SJSA1 (cell line): ENCODE measurements at places on chromosomes 3 and 15. TPM values are rescaled to one million over a fixed set of nuclear protein-coding genes. Genes with fewer than 3 reads are reported as not detected.

C3orf49 gene
- total RNA-seq = not detected in 2 replicates

CHRNA5 gene
- total RNA-seq = 4.1 and 4.6 TPM in 2 replicates

COLQ gene
- total RNA-seq = 0.29 TPM in 1 of 2 replicates, not detected in the other

SLC22A14 gene
- total RNA-seq = not detected in 2 replicates

GRCh38 chr15:98382139-98382538 lies 266.2 kb upstream of the IGF1R start:
- H3K4me3 ChIP-seq = no peak overlapping the region
- DNase-seq = no peak
- H3K27me3 ChIP-seq = no peaks in the 10 kb centered on the region
- H3K27ac ChIP-seq = no peak overlapping the region
- no peaks in the 10 kb centered on the region for H3K36me3 ChIP-seq
- no peaks in the 10 kb centered on the region for H3K4me1 ChIP-seq

DNA sequence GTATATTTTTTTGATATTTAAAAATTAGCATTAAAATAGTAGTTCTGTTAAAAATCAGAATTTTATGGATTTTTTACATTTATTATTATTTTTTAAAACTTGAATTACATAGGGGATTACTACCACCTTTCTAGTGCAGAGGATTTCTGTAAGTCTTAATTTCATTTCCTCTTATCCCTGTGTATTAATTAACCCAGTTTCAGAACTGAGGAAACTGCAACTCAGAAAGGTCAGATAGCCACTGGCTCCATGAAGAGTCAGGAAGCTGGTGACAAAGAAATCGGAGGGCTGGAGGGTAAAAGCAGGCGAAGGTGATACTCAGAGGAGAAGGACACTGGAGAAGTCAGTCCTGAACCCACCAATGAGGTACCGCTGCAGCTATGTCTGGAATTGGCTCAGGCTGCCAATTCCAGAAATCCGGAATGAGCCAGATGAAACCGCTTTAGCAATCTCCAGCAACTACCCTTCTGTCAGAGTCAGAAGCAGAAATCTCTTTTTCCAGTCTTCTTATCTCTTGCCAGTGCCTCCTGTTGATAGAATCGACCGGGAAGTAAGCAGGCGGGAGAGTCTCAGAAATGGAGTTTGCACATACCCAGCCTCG lies 308.5 kb downstream of the SV2B start:
- H3K27ac ChIP-seq = no peak overlapping the region
- no peak for DNase-seq
- H3K4me3 ChIP-seq = no peak overlapping the region
- 0 out of 2 replicates have a peak, but pooled peaks cover 3% of the 10 kb centered on the region for H3K4me1 ChIP-seq
- H3K36me3 ChIP-seq = no peaks in the 10 kb centered on the region
- no peaks in the 10 kb centered on the region for H3K27me3 ChIP-seq

- no peaks in the 10 kb centered on the region for H3K36me3 ChIP-seq
- no peak overlapping the region for H3K4me3 ChIP-seq
- DNase-seq = no peak
- no peak overlapping the region for H3K27ac ChIP-seq
- no peaks in the 10 kb centered on the region for H3K4me1 ChIP-seq
- no peaks in the 10 kb centered on the region for H3K27me3 ChIP-seq
These were observed 75.5 kb downstream of the DCLK3 start for GRCh38 chr3:36688815-36689214.

- no peaks in the 10 kb centered on the region for H3K4me1 ChIP-seq
- no peak for DNase-seq
- no peak overlapping the region for H3K27ac ChIP-seq
- H3K27me3 ChIP-seq = no peaks in the 10 kb centered on the region
These were observed 676.5 kb upstream of the CFAP20DC start for GRCh38 chr3:59726279-59726678.

GRCh38 chr3:129893581-129894070 lies at the start of gene TMCC1:
Gene TMCC1 (minus strand): TSS chr3:129893711.
- peak within 1 kb of the TSS; percentile 78 for H3K27ac ChIP-seq
- H3K4me3 ChIP-seq = peak within 1 kb of the TSS; percentile 94
- no peaks in the 10 kb centered on the region for H3K27me3 ChIP-seq
- peaks cover 6% of the 10 kb centered on the region for H3K36me3 ChIP-seq
- DNase-seq = peak; percentile 77
- peaks cover 32% of the 10 kb centered on the region for H3K4me1 ChIP-seq

- no peaks in the 10 kb centered on the region for H3K36me3 ChIP-seq
- no peaks in the 10 kb centered on the region for H3K27me3 ChIP-seq
- DNase-seq = no peak
- H3K4me3 ChIP-seq = no peak overlapping the region
- H3K27ac ChIP-seq = no peak overlapping the region
These were observed 240.2 kb upstream of the IL12A start for GRCh38 chr3:159748425-159748824.

DNA sequence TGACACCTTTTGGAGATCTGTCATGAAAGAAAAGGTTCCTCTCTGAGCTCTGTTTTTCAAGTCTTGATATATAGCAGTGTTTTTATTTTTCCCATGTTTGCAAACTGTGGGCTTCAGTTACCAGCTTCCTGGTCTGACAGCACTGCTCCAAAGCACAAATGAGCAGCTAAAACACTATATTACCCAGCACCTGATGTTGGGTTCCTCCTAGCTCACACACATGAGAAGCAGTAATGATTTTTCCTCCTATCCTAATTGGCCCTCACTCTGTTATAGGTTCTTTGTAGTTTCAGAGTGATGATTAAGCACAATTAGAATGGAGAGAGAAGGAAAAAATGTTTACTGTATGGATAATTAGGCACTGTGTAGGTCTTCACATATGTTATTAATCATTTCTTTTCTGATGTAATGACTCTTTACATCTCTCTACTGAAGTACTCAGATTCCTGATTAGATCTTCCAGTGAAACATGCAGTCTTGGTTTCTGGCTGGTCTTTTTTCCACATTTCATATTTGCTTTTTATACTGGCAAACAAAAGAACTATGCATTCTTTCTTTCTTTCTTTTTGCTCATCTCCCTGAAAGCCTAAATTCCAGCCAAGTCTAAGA lies 939.7 kb downstream of the NSUN3 start:
- no peaks in the 10 kb centered on the region for H3K4me1 ChIP-seq
- no peaks in the 10 kb centered on the region for H3K27me3 ChIP-seq
- no peak for DNase-seq

GRCh38 chr3:71780430-71780829 lies 4.5 kb downstream of the PROK2 start:
- no peak overlapping the region for H3K4me3 ChIP-seq
- H3K4me1 ChIP-seq = peaks cover 6% of the 10 kb centered on the region; the same call in 1 of the 2 replicates
- peaks cover 39% of the 10 kb centered on the region for H3K27me3 ChIP-seq
- no peak overlapping the region for H3K27ac ChIP-seq

- no peak for DNase-seq
- H3K4me1 ChIP-seq = peaks cover 10% of the 10 kb centered on the region; the same call in 1 of the 2 replicates
- H3K27ac ChIP-seq = peak overlapping the region; percentile 55
These were observed 1.3 kb downstream of the ADAMTS9 start for GRCh38 chr3:64686446-64686908.
